Hypothalamus (tissue), 51 donors: ENCODE measurements at places on chromosomes 7 and 10.

- no peak for DNase-seq
These were observed 68.4 kb downstream of the PHYHIPL start for GRCh38 chr10:59244871-59245270.

- no peak for DNase-seq
These were observed 1.9 kb upstream of the ARHGAP22 start for GRCh38 chr10:48606530-48607355.

DNA sequence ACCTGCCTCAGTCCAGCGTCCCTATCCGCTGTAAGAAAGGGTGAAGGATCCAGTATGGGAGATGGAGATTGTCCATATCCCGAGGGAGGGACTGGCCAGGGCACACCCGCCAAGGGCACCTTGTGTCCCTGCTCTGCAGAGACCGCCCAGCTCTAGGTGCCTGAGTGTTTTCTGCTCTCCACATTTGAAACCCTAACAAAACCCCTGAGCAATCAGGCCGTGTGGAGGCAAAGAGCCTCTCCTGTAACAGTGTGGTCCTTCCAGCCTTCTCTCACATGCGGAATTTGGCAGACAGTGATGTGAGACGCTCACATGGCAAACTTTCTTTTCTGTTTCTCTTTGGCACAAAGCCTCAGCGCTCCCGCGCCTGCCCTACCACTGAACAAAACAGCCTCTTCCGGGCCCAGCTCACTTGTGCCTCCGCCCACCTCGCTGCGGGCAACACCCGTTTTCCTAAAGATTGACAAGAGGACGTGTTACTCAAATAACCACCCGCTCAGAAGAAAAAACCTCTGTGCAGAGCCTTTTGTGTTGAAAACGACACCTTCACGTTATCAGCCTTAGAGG lies 514.8 kb downstream of the DNAJB6 start:
- peak; percentile 28 for DNase-seq

- DNase-seq = no peak
These were observed 742.3 kb upstream of the GALNT17 start for GRCh38 chr7:70389531-70390151.

GRCh38 chr10:75736889-75737579 lies 305.6 kb downstream of the LRMDA start:
- DNase-seq = no peak

GRCh38 chr7:100127866-100128636 lies 1.3 kb downstream of the MBLAC1 start:
- no peak for DNase-seq

GRCh38 chr7:106089647-106090046 lies 22.5 kb downstream of the SYPL1 start:
- no peak for DNase-seq
